Hair follicular keratinocyte (primary cell): ENCODE measurements at places on chromosomes 5 and 9. TPM values are rescaled to one million over a fixed set of nuclear protein-coding genes. Genes with fewer than 3 reads are reported as not detected.

The IL9 gene
- not detected in 2 replicates for total RNA-seq

The COL23A1 gene
- 0.16 TPM in 1 of 2 replicates, not detected in the other for total RNA-seq

The MAMDC4 gene
- 2.6 and 3.1 TPM in 2 replicates for total RNA-seq

The ORM1 gene
- total RNA-seq = not detected in 2 replicates

The SLC36A2 gene
- total RNA-seq = not detected in 2 replicates

The ORM2 gene
- total RNA-seq = not detected in 2 replicates

The FOXD4 gene
- 0.08 and 0.65 TPM in 2 replicates for total RNA-seq

The SELENOP gene
- 16.9 and 17.4 TPM in 2 replicates for total RNA-seq

The NDUFS4 gene
- total RNA-seq = 145 and 158 TPM in 2 replicates

The LHX6 gene
- 1.9 TPM in 1 of 2 replicates, not detected in the other for total RNA-seq
